ENCODE measurements at places on chromosomes 1 and 21.

GRCh38 chr1:89610457-89611011, 22.4 kb upstream of the LRRC8C start:
- H3K27me3 ChIP-seq, result no peaks in the 10 kb centered on the region
- no peaks in the 10 kb centered on the region for H3K36me3 ChIP-seq
- peaks cover 20% of the 10 kb centered on the region for H3K4me1 ChIP-seq
- peak; percentile 74 for DNase-seq

DNA sequence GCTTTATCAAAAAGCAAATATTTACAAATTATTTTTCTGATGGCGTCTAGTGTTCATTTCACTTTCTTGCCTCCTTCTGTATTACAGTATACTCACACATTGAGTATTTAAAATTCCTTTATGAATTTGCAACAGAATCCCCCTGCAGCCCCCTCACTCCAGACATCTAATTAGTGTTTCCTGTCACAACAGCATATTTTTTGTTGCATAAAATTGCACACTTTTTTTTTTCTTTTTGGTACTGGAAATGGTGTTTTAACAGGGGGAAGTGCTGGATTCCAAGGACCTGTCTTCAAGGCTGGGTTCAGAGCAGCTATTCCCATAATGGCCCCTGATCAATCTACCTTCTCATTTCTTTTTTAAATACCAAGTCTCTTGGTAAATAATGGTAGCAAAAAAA, 184.3 kb upstream of the HMCN1 start:
- DNase-seq, result no peak
- H3K4me3 ChIP-seq, result no peak overlapping the region
- H3K4me1 ChIP-seq, result no peaks in the 10 kb centered on the region
- H3K27me3 ChIP-seq, result no peaks in the 10 kb centered on the region
- H3K27ac ChIP-seq, result no peak overlapping the region

DNA sequence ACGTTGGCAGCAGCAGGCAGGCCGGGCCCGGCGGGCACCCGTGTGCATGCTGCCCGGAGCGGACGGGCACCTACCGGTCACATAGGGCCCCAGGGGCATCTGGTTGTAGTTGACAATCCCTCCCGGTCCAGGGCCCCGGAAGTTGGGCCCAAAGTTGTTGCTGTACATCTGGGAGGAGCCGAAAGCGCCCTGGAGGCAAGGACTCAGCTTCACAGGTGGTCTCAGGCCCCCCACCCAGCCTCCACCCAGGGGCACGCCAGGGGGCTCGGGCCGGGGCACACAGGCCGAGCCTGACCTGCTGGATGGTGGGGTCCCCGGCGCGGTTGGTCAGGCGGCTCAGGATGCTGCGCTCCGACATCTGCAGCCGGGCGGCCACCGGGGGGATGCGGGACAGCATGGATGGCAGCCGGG, 60.6 kb downstream of the KCNAB2 start:
- DNase-seq, result no peak
- H3K4me3 ChIP-seq, result no peak overlapping the region
- no peaks in the 10 kb centered on the region for H3K36me3 ChIP-seq
- no peak overlapping the region for H3K27ac ChIP-seq
- no peaks in the 10 kb centered on the region for H3K4me1 ChIP-seq
- H3K27me3 ChIP-seq, result no peaks in the 10 kb centered on the region

DNA sequence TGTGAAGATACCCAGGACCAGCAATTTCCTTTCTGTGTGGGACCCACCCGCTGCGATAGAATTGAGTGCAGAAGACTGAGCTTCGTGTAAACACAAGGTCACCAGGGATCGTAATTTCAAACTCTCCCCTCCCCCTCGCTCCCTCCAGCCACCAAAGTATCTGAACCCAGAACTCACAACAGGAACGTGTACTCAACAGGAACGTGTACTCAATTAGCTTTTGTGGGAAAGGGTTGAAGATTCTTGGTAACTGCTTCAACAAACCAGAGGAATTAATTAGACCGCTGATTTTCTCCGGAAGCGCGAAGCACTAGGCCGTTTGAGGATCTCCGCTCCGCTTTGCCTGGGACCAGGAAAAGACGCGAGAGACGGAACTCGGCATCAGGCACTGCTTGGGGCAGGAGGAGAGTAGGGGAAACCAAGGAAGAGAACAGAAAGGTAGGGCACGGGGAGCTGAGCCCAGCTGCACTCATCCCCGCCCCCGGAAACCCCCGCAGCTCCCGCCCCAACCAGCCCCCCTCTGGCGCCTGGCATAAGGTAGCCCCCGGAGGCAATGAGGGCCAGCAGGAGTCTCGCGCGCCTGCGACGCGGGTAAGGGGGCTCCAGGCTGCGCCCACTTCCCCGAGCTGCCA, 453 bp downstream of the DRAM2 start:
- peak overlapping the region; percentile 90 for H3K27ac ChIP-seq
- peak; percentile 87 for DNase-seq
- peaks cover 29% of the 10 kb centered on the region for H3K36me3 ChIP-seq
- no peaks in the 10 kb centered on the region for H3K27me3 ChIP-seq
- peaks cover 52% of the 10 kb centered on the region for H3K4me1 ChIP-seq

GRCh38 chr1:55965981-55966461, 613.3 kb downstream of the PLPP3 start:
- no peaks in the 10 kb centered on the region for H3K36me3 ChIP-seq
- H3K27ac ChIP-seq, result no peak overlapping the region
- no peak overlapping the region for H3K4me3 ChIP-seq
- peaks cover 6% of the 10 kb centered on the region for H3K4me1 ChIP-seq

DNA sequence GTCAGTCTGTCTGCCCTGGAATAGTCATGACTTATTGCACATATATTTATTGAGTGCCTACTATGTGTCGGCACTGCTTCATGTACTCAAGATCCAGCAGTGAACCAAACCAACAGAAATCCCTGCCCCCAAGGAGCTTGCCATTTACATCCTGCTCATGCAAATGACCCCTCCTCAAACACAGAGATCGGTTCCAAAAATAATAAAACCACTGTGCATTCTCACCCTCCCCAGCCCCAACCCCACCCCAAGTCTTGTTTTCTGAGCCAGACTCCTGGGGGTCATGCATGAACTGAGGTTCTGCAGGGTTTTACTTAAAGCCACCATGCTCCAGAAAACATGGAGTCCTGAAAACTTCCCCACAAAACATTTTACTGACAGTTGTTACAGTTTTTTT, 61.9 kb downstream of the KIAA0040 start:
- H3K36me3 ChIP-seq, result no peaks in the 10 kb centered on the region
- H3K27ac ChIP-seq, result no peak overlapping the region
- no peak for DNase-seq
- peaks cover 1% of the 10 kb centered on the region for H3K27me3 ChIP-seq
- no peak overlapping the region for H3K4me3 ChIP-seq
- peaks cover 7% of the 10 kb centered on the region for H3K4me1 ChIP-seq

- H3K27ac ChIP-seq, result no peak overlapping the region
- H3K4me1 ChIP-seq, result no peaks in the 10 kb centered on the region
- peaks cover 49% of the 10 kb centered on the region for H3K36me3 ChIP-seq
- no peak overlapping the region for H3K4me3 ChIP-seq
- H3K27me3 ChIP-seq, result no peaks in the 10 kb centered on the region
These were observed 41.3 kb downstream of the RPAP2 start for GRCh38 chr1:92340154-92340553.

DNA sequence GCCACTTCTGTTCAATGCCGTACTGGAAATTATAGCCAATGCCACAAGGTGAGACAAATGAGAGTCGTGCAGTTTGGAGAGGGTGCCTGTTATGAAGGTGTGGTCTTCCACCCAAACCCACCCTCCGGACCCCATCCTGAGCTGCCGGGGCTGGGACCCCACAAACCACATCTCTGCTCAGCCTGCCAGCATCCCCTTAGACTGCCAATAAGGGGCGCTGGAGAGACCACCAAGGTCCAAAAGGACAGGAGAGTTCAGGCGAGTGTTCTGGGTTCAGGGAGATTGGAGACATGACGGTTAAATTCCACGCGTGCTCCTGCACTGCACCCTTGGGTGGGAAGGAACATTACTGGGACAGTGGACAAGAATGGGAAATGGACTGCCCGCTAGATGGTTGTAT, 48.7 kb upstream of the COL18A1 start:
- no peaks in the 10 kb centered on the region for H3K36me3 ChIP-seq
- H3K4me3 ChIP-seq, result no peak overlapping the region
- H3K27ac ChIP-seq, result no peak overlapping the region
- DNase-seq, result no peak
- no peaks in the 10 kb centered on the region for H3K4me1 ChIP-seq

DNA sequence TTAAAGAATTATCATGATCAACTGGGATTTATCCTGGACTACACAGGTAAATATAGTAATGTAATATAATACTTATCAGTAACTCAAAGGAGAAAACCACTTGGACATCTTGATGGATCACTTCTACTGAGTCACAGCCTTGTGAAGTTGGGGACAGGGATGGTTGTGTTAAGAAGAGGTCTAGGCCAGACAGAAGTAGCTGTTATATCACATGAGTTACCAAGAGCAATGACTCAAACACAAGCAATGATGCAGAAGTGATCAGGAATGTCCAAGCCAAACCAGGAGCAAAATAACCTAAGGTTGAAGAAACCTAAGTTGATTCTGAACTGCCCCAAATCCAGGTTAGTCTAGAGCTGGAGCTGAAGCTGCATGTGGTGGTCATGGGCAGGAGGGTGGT, 424.5 kb upstream of the DAB1 start:
- DNase-seq, result no peak
- no peaks in the 10 kb centered on the region for H3K27me3 ChIP-seq
- no peaks in the 10 kb centered on the region for H3K36me3 ChIP-seq
- no peak overlapping the region for H3K4me3 ChIP-seq
- H3K27ac ChIP-seq, result no peak overlapping the region

DNA sequence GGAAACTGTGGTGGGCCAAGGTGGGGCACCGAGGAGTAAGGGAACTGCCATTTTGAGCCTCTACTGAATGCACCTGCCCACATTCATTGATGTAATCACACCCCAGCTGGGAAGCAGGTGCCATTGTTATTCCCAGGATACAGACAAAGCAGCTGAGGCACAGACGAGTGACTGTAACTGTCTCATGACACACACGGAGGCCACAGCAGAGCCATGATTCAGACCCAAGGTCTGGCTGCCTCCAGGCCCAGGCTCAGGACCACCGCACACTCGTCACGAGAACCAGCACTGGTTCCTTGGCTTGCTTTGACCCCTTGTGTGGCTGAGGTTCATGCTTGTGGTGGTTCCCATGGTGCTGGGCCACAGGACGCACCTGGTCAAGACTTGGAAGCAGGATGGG, 45.6 kb upstream of the CLIC4 start:
- no peak for DNase-seq
- H3K36me3 ChIP-seq, result no peaks in the 10 kb centered on the region
- H3K4me3 ChIP-seq, result no peak overlapping the region
- no peaks in the 10 kb centered on the region for H3K4me1 ChIP-seq
- H3K27ac ChIP-seq, result no peak overlapping the region

DNA sequence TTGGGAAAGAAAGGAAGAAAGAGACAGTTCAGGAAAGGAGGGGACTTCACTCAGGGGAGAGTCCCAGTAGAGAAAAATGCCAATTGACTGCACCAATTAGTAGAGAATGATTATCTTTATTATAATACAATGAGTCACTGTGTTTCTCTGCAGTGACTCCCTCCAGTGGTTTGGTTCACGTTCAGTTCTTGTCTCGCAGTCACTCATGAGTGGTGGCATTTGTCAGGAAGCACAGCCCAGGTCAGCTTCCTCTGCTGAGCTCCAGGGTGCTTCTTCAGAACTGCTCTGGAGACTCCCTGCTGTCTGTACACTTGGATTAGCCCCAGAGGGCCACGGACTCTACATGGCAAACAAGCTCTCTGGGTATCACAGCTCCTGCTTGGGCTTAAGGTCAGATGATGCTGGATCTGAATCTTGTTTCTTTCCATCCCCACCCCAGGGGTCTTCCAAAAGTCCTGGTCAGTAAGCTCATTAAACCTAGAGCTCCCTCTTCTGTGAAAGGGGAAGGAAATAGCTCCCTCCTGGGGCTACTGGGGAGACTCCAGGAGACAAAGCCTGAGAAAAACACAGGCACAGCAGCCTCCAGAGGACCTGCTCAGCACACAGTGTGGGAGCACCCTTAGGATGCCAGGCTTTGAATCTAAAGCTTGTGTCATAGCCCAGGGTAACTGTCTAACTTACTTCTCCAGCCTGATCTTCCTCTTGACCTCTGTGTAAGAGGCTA, 619.0 kb downstream of the AJAP1 start:
- H3K27me3 ChIP-seq, result no peaks in the 10 kb centered on the region
- no peaks in the 10 kb centered on the region for H3K4me1 ChIP-seq
- H3K4me3 ChIP-seq, result no peak overlapping the region
- DNase-seq, result no peak
- H3K36me3 ChIP-seq, result no peaks in the 10 kb centered on the region

DNA sequence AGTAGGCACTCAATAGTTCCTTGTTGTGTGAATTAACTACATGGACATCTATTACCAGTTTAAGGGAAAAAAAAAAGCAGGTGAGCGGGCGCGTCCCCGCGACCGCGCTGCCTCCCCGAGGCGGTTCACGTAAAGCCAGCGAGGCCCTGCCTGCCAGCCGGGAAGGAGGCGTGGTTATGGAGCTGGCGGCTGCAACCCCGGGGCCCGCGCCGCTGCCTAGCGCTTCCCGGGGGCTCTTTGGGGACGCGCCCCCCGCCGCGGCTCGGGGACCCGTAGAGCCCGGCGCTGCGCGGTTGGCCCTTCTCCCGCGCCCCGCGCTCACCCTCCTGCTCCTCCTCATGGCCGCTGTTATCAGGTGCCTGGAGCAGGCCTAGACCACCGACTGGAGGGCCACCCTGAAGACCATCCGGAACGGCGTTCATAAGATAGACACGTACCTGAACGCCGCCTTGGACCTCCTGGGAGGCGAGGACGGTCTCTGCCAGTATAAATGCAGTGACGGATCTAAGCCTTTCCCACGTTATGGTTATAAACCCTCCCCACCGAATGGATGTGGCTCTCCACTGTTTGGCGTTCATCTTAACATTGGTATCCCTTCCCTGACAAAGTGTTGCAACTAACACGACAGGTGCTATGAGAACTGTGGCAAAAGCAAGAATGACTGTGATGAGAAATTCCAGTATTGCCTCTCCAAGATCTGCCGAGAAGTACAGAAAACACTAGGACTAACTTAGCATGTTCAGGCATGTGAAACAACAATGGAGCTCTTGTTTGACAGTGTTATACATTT, 2.6 kb upstream of the CC2D1B start:
- no peaks in the 10 kb centered on the region for H3K27me3 ChIP-seq
- peak overlapping the region; percentile 22 for H3K4me3 ChIP-seq
- H3K36me3 ChIP-seq, result peaks cover 33% of the 10 kb centered on the region

DNA sequence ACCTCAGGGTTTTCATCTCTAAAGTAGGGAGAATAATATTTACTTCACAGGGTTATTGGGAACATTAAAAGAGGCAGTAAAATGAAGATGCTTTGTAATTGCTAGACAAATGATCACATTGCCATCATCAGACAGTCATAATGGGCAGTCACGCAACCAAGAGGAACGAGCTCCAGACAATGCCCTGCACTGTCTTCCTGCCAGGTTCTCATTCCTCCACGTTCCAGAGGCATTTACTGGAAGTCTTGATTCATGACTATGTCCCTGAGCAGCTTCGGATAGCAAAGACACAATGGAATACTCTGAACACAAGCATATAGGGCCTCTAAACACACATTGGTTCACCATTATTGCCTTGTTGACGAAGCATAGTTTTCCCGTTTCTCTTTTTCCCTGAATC, 389.7 kb downstream of the NTNG1 start:
- no peak overlapping the region for H3K4me3 ChIP-seq
- H3K36me3 ChIP-seq, result no peaks in the 10 kb centered on the region
- no peaks in the 10 kb centered on the region for H3K27me3 ChIP-seq
- DNase-seq, result no peak
- H3K4me1 ChIP-seq, result peaks cover 19% of the 10 kb centered on the region
- H3K27ac ChIP-seq, result no peak overlapping the region

GRCh38 chr21:31658053-31658452, 1.4 kb upstream of the SOD1 start:
- no peaks in the 10 kb centered on the region for H3K27me3 ChIP-seq
- DNase-seq, result no peak
- peaks cover 18% of the 10 kb centered on the region for H3K36me3 ChIP-seq
- H3K4me3 ChIP-seq, result no peak overlapping the region
- H3K4me1 ChIP-seq, result peaks cover 52% of the 10 kb centered on the region

Data from DND-41 (cell line).